ENCODE measurements at places on chromosomes 2 and 18.

GRCh38 chr18:76399613-76400391 is 95.2 kb downstream of the ZNF516 start:
- no peak for DNase-seq

- no peak for DNase-seq
These were observed 31.6 kb downstream of the MARCO start for GRCh38 chr2:118973542-118973951.

DNA sequence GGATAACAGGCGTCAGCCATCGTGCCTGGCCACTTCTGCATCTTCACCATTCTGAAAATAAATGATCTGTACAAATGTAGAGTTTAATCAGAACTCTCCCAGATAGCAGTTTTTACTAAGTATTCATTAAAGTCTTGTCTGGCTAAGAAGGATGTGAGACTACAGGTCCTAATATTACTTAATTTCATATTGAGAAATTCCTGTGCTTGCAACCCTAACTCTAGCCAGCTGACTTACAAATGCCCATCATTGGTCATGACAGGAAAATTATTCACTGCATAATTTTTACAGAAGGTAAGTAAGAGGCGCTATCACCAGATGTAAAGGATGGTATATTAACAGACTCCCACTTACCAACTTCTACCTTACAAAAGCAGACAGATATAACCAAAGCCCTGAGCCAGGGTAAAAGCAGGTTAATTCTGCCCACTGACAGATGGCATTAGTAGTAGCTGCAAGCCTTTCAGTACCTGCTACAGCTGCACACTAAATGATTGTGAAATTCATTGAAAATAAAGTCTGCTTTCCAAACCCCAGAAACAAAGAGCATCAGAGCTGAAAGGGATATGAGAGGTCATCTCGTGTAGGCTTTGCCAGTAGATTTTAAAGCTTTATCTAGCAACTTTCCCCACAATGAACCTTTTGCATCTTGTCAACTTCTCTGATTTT is 271.3 kb upstream of the STON1 start:
- no peak for DNase-seq

GRCh38 chr2:135890835-135891234 is 14.6 kb upstream of the MCM6 start:
- no peak for DNase-seq

DNA sequence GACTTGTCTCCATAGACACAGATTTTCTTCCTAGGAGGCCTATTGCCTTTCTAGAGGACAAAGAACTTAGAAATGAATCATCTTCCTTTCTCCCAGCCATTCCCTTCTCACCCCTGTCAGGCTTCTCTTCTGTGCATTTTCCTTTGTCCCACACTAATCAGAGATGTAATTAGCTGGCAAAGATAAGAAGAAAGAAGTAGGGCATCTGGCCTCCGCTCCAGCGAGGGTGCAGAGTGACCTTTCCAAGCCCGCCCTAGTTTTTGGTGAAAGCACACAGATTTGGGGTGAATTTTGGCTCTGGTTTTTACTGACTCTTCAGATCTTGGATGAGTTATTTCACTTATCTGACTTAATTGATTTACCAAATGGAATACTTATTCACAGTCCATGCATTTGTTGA is 626.5 kb downstream of the ZEB2 start:
- no peak for DNase-seq

DNA sequence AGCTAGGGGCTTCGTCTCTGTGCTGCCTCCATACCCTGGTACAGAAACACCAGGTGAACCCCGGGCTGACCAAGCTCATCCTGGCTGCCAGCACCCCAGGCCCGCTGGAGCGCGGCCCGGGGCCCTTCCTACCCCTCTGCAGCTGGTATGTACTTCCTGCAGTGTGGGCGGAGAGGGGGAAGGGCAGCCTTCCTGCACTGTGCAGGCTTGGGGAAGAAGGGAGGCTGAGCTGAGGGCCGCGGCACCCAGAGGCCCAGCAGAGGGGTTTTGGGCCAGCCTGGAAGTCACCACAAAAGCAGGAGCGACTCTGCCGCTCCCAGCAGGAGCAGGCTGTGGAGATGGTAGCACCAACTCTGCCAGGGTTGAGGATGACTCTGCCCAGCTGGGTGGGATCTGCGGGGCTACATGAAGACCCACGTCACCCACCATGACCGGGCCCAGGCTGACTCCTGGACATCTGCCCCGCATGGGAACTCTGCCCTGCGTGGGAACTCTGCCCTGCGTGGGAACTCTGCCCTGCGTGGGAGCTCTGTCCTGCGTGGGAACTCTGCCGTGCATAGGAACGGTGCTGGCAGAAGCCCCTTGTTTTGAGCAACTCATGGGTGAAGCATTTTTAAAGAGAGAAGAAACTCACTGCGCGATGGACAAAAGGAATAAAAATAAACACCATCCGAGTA is 273.3 kb downstream of the NDUFA10 start:
- no peak for DNase-seq

- DNase-seq, result no peak
These were observed 29.8 kb upstream of the YES1 start for GRCh38 chr18:841647-842370.

GRCh38 chr2:152036611-152037469 is 62.0 kb downstream of the CACNB4 start:
- peak; percentile 67 for DNase-seq

- no peak for DNase-seq
These were observed 388.6 kb upstream of the TNP1 start for GRCh38 chr2:217248312-217248935.

GRCh38 chr2:19818039-19818438 is 83.7 kb downstream of the TTC32 start:
- no peak for DNase-seq

Data from natural killer cell treated with Interleukin-12 subunit alpha and Interleukin-12 subunit beta and Interleukin-15 and Interleukin-18, amount 100 ng/mL, for 72 hours (primary cell).